HTR-8/SVneo (cell line): ENCODE measurements at places on chromosomes 5 and 9.
A peak's percentile ranks its signal among the peaks of the same experiment; 100 is the strongest.

DNA sequence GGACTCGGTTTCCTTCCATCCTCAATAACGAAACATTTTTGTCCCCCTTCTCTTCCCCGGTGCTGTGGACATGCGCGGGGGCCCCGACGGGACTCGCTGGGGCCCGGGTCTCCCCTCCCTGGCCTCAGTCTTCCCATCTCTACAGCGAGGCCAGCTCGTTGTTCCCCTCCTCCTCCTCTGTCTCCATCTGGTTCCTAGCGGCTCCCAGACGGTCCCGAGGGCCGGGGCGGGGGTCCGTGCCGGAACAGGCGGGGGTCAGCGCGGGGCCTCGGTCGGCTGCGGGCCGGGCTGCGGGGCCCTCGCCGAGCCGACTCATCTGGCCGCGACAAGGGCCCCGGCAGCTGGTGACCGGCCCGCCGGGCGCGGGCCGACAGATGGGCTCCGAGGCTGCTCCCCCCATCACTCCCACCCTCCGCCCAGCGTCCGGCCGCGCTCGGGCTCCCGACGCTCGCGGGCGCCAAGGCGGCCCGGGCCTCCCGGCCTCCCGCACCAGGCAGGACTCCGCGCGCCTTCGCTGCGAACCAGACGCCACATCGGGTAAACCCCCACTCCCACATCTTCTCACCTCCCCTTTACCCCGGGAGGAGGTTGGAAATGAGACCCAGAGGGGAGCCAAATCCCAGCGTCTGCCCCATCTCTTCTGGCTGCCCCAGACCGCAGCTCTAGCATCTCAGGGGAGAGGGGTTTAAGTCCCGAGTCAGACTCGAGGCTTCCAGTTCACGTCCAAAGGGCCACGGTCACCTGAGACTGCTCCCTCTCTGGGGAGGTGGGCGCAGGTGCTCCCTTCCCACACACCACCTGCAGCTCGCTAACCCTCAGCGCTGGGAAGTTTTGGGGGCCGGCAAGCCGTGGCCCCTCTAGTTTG, 8.1 kb downstream of the BARHL1 start:
- no peak for DNase-seq

GRCh38 chr5:150588596-150588890, 51.9 kb upstream of the SYNPO start:
- DNase-seq, result no peak

- no peak for DNase-seq
Measured at GRCh38 chr5:180294411-180294810, 2.5 kb upstream of the MAPK9 start.

DNA sequence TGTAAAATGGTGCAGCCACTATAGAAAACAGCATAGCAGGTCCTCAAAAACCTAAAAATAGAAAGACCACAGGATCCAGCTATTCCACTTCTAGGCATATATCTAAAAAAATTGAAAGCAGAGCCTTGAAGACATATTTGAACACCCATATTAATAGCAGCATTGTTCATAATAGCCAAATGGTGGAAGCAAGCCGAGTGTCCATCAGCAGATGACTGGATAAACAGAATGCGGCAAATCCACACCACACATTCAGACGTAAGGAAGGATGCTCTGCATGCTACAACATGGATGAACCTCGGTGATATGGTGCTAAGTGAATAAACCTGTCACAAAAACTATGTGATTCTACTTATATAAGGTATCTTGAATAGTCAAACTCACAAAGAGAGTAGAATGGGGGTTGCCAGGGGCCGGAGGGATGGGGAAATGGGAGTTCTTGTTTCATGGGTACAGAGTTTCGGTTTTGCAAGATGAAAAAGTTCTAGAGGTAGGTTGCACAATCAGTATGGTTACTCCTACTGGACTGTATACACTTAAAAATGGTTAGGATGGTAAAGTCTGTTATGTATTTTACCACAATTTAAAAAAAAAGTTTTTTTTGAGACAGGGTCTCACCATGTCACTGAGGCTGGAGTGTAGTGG, 17.1 kb upstream of the HSD17B3 start:
- DNase-seq, result no peak

GRCh38 chr9:91191411-91192380, 170.0 kb downstream of the AUH start:
- no peak for DNase-seq

- no peak for DNase-seq
Measured at GRCh38 chr5:129001841-129002526, 36.7 kb downstream of the SLC27A6 start.

DNA sequence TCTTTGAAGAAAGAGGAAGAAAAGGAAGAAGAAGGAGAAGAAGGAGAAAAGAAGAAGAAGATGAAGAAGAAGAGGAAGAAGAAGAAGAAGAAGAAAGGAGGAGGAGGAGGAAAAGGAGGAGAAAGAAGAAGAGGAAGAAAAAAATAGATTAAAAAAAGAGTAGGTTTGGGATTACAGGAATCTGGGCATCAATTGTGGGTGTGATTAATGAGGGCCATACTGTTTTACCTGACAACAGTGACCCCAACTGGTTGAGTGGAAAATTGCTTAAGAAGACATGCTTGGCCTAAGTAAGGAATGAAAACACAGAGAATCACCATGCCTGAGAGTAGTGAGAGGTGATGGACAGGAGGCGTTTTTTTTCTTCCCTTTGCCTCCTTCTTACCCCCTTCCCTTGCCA, 114.6 kb downstream of the FAM170A start:
- DNase-seq, result peak; percentile 26

DNA sequence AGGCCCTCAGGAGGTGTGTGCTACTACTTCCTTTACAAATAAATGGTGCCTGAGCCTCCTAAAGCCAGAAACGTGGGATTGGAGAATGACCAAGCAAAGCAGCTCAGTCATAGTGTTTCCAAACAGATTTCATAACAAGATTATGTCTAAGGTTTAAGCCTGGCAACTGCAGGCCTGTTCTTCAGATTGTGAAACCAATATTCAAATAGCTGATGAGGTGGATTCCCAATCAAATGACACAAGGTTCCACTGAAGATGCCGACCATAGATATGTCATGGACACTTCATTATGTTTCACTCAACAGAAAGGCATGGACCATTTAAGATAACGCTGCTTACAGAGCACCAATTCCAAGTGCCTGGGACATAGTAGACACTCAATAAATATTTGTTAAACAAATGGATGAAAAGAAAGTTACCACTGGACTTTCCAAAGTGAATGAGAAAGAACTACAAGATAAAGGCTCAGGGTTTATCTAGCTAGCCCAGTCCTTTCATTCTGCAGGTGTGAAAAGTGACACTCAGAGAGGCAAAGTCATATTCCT, 189.5 kb downstream of the ACTL7B start:
- DNase-seq, result no peak

- DNase-seq, result no peak
Measured at GRCh38 chr5:98144710-98145109, 628.8 kb upstream of the RGMB start.

DNA sequence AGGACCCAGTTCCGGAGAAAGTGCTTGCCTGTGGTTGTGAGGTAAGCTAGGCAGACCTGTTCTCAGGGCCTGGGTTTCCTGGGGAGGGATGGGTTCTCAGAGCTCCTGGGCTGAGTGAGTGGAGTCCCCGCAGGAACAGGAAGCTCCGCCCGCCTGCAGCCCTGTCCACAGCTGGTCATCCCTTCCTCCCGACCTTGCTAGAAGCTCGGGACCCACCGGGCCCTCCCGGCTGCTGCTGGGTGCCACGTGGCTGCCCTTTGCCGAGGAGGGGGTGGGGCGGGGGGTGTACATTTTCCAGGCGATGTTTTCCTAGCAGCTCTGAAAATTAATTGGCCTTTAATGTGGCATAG, 198.1 kb downstream of the C9orf50 start:
- DNase-seq, result no peak

DNA sequence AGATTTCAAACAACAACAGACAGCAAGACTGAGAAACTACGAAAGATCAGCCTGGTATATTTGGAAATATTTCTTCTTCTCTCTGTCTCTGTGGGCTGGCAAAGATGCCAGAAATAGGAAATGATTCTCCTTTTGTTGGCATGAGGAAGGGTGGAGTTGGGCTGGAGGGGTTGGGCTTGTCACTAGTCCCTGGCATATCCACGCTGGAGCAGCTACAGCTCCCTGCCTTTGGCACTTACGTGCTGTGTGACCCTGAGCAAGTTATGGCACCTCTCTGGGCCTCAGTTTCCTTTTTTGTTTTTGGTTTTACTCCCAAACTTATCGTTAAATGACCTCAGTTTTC, 354 bp upstream of the KCNMB1 start:
- no peak for DNase-seq

- DNase-seq, result no peak
Measured at GRCh38 chr9:2229109-2229721, 214.1 kb downstream of the SMARCA2 start.

GRCh38 chr9:6126377-6126776, 89.2 kb upstream of the IL33 start:
- no peak for DNase-seq

DNA sequence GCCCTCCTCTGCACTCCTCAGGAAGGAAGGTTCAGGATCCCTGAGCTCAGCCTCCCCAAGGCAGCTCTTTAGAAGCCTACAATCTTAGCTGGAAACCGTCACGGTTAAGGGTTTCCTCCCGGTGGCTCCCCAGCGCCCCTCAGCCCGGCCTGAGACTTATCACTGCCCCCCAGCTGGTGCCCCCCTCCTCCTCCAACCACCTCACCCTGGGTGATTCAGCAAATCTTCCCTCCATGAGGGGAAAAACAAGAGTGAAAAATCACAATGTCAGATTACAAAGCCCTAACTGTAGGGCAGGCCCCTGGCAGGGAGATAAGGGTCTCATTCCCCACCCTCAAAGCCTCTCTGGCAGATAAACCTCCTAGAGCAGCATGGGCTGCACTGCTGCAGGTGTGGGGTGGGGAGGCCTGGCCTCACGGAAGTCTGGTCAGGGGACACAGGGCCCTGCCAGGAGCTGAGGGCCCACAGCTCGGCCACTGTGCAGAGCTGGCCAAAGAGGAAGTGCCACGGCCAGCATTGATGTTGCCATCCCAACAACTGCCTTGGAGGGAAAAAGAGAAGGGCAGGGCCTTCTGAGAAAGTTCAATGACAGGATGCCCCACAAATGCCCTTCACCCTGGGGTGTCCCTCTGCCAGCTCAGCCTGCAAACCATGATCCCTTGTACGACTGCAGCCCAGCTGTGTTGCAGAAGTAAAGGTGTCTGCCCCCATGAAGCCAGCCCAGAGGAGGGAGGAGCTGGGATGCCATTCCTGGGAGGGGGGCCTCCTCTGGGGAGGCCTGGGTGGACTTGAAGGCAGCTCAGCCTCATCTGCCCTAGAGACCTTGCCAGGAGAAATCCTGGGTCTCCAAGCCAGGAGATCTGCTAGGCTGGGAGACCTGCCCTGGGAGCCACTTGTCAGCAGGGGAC, 25.9 kb downstream of the GFI1B start:
- no peak for DNase-seq

- no peak for DNase-seq
Measured at GRCh38 chr5:133358271-133358670, 254.1 kb downstream of the FSTL4 start.

DNA sequence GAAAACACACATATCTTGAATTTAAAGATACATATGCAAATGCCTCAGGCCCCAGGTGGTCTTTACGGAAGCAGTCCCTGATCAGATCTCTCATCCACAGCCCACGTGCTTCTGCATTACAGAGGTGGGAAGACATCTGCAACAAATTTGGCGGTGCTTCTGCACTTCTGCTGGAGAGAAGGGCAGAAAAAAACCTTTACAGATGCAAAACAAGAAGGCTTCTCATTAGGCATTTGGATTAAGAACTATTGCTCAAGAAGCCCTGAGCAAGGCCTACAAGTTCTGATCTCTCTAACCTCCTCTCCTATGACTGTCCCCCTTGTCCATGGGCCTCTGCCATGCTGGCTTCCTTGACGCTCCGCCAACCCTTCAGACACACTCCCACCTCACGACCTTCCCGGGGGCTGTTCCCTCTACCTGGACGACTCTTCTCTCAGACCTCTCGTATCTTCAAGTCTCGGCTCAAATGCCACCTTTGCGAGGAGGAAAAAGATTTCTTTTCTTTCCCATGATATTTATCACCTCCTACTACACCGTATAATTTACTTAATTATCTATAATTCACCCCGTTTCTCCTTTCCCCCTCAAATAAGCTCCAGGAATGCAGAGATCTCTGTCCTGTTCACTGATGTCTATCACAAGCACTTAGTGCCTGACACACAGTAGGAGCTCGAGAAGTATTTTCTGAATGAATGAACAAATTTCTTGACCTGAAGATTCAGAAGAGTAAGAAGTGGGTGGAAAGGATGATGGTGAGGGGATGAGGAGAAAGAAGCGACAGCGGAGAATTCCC, 1.1 kb downstream of the MTMR12 start:
- DNase-seq, result no peak

DNA sequence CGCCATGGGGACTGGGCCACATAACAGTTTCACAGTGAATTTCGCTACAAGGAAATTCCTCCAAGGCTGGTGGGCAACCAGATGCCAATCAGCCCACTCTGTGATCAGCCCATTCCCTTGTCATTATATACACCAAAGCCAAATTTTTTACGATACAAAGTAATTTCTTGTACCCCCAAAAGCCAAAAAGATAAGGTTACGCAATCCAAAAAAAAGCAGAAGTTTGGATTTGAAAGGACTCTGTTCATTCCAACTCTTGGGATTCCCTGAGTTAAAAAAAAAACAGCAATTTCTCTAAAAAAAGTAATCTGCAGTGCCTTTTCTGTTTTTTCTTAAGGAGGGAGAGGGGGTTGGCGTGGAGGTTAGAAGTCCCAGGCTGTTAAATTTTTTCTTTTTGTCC, 166.8 kb downstream of the CDH10 start:
- DNase-seq, result no peak

DNA sequence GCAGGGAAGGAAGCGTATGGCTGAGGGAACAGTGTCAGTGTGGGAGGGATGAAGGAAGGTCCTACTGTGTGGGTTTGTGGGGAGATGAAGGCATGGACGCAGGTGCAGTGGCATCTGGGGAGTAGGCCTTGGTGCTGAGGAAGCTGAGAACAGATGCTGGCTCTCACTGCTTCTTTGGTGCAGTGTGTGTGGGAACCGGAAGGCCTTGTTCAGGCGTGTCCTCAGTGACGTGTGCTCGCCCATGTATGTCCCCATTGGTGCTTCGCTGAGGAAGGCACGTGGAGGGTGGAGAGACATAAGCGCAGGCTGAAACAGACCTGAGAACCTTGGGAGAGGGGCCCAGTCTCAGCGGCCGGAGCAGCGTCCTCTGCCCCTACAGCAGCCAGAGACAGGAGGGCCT, 18.7 kb downstream of the ADAMTS13 start:
- DNase-seq, result no peak

DNA sequence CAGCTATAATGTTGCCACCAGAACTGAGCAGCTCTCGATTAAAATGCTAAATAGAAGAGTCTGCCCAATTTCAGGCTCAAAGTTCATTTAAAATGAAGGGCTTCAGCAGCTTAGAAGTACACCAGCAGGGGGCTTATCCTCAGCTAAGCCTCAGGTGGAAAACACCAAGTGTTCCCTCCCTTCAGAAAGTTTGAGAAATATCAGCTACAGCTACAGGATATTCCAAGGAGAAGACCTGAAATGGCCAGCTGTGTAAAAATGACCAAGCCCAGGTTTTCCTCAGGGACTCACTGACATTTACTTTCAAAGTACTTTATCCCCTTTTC, 395.4 kb downstream of the DTWD2 start:
- DNase-seq, result no peak

DNA sequence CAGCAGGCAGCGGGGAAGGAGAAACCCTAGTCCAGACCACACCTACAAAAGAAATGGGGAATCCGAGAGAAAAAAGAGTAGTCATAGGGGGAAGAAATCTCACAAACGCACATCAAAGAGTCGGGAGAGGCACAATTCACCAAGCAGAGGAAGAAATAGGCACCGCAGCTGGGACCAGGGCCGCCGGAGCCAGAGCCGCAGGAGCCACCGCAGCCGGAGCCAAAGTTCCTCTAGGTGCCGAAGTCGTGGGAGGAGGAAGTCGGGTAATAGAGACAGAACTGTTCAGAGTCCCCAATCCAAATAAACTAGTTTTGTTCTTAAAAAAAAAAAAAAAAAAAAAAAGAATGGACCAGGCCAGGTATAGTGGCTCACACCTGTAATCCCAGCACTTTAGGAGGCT, 29.3 kb downstream of the REEP5 start:
- DNase-seq, result no peak
